Spinal cord (tissue), 10 donors: ENCODE measurements at places on chromosomes 12 and 14. TPM values are rescaled to one million over a fixed set of nuclear protein-coding genes. Genes with fewer than 3 reads are reported as not detected.

TMTC1 gene
- polyA plus RNA-seq, result 20.5 TPM

TSPAN9 gene
- polyA plus RNA-seq, result 40.1 TPM

TESPA1 gene
- polyA plus RNA-seq, result 0.27 TPM

FGF6 gene
- polyA plus RNA-seq, result not detected

CCDC177 gene
- 4.8 TPM for polyA plus RNA-seq

DNA sequence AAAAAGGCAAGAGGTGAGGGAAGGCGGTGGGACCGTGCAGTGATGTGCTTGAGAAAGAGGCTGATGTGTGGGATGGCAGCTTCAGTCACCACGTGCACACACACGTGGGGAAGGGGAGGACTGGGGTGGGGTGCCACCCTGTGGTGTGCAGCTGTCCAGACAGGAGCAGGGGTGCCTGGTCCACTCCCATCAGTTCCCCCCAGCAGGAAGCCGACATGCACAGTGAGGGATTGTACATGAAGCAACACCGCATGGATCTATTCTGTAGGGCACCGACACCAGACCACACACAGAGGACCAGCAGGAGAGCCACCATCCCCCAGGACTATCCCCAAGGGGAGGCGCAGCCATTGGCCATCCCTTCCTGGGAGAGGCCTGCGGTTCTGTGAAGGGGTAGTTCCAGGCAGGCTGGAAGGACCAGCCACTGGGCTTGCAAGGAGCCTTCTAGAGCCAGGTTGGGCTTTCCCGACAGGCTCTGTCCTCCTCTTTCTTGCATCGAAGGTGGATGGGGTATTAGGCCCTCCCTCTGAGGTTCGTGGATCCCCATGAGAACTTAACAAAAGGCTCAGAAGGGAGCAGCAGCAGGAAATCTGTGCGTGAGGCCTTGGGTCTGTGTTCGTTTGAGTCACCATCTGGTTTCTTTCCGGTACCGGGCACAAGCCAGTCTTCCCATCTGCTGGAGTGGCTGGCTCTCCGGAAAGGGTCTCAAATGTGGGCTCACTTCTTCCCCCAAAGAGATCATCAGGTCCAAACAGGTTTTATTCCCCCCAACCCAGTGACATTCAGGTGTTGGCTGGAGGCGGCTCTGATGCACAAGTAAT, 59.8 kb downstream of the PLEKHG3 start:
- peak overlapping the region; percentile 66 for H3K27ac ChIP-seq
- H3K4me1 ChIP-seq, result peaks cover 55% of the 10 kb centered on the region
- peaks cover 45% of the 10 kb centered on the region for H3K36me3 ChIP-seq
- no peak for DNase-seq
- H3K4me3 ChIP-seq, result no peak overlapping the region

DNA sequence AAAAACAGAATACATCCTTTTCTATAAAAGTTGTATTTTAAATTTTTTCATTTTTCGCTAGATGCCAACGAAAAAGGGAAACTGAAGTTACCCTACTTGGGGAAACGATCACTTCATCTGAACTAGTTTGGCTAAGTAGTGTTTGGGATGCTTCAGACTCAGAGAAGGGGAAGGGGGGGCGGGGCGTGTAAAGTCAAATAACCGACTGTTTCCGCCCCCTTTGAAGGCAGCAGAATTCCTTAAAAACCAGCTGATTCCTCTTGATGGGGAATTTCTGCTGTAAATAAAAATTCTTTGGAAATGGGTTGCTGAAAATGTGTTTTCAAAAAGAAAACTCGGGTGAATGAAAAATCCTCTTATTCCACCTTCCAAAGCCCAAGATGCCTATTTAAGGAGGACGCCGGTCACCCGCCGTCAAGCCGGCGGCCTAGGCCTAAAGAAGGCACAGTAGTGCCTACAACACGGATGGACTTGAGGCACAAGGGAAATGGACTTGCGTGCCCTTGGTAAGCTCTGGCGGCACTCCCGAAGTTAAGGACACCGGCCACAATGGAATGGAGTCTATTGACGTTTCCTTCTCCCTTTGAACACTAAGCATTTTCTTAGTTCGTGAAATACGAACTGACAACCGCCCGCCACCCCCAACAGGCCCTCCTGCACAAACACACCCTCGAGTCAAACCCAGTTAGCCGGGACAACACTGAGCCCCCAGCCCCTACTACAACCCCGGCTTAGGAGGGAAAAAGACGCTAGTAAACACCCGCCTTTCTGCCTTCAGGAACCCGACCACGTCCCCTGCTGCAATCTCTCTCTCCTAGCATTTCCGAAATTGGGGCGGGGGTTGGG, 1.9 kb downstream of the ATXN2 start:
- H3K27me3 ChIP-seq, result no peaks in the 10 kb centered on the region
- no peaks in the 10 kb centered on the region for H3K36me3 ChIP-seq
- DNase-seq, result peak; percentile 81
- peak overlapping the region; percentile 84 for H3K4me3 ChIP-seq

- H3K4me1 ChIP-seq, result no peaks in the 10 kb centered on the region
- H3K27ac ChIP-seq, result no peak overlapping the region
- DNase-seq, result no peak
- H3K36me3 ChIP-seq, result no peaks in the 10 kb centered on the region
Observed at GRCh38 chr12:22759769-22760674, 135.1 kb downstream of the ETNK1 start.

- no peak overlapping the region for H3K4me3 ChIP-seq
- no peak overlapping the region for H3K27ac ChIP-seq
- peaks cover 26% of the 10 kb centered on the region for H3K4me1 ChIP-seq
- no peaks in the 10 kb centered on the region for H3K27me3 ChIP-seq
- peak; percentile 54 for DNase-seq
- H3K36me3 ChIP-seq, result no peaks in the 10 kb centered on the region
Observed at GRCh38 chr14:101359221-101360053, 201.9 kb upstream of the DIO3 start.

- no peak overlapping the region for H3K4me3 ChIP-seq
- H3K4me1 ChIP-seq, result no peaks in the 10 kb centered on the region
- DNase-seq, result no peak
- H3K27ac ChIP-seq, result no peak overlapping the region
Observed at GRCh38 chr12:116867523-116867922, 13.7 kb downstream of the HRK start.

DNA sequence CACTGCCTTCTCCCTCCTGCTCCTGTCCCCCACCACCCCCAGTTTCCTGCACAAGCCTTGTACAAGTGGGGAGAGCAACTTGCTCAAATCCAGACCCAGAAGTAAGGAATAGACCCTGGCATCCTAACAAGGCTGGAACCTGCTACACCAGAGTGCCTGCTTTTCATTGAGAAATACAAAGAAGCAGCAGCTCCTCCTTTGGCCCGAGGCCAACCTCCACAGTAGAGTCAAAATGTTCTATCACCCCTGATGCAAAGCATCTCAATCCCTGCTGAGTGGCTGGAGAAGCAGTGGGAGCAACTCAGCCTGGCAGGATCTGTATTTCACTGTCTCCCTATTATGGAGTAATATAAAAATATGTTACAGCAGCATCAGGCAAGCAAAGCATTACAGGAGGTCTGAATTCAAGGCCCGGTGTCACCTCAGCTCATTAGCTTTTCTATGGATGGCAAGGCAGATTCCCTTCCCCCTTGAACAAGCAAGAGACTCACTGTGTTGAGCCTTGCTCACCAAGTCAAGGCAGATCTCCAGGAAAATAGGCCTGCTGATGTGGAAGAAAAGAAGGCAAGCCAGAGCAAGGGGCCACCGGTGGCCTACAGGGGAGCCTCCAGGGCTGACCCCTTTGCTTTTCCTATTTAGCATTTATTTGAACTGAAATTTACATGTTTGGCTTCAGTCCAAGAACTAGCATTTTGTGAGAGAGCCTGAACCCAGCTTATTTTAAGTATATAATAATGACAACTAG, 186.3 kb upstream of the EGLN3 start:
- H3K4me3 ChIP-seq, result no peak overlapping the region
- peak; percentile 20 for DNase-seq
- H3K27ac ChIP-seq, result no peak overlapping the region
- H3K4me1 ChIP-seq, result peaks cover 19% of the 10 kb centered on the region

DNA sequence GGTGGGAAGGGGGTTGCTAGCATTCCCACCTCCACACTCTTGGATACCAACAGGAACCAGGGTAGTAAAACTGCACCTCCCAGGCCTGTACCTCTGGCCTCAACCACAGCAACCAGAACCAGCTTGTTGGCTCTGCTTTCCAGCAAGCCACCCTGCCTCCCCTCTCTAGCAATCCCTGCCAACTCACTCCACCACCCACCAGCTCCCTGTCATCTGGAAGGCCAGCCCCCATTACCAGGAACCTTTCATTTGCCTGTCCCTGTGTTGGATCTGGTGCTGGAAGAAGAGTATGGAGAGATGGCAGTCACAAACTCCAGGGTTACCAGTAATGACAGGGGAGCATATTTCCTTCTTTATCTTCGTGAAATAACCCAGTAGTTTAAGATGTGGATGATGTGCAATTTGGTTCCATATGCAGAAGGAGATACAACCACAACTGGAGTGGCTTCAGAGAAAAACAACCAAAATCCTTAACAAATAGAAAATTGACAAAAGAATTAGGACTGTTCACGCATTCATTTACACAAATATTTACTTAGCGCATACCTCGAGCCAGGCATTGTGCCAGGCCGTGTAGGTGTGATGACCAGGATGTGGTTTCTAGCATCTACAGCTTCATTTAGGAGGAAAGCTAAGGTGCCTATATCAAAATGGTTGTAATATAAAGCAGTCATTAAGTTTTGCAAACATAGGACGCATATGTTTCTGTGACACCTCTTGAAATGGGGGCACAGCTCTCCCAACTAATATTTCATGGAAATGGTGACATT, 3.4 kb downstream of the B4GALNT3 start:
- peaks cover 10% of the 10 kb centered on the region for H3K27me3 ChIP-seq
- no peaks in the 10 kb centered on the region for H3K36me3 ChIP-seq
- peaks cover 22% of the 10 kb centered on the region for H3K4me1 ChIP-seq
- no peak overlapping the region for H3K27ac ChIP-seq

GRCh38 chr12:46956451-46957035, 122.9 kb upstream of the PCED1B start:
- H3K36me3 ChIP-seq, result no peaks in the 10 kb centered on the region
- no peaks in the 10 kb centered on the region for H3K4me1 ChIP-seq
- no peak overlapping the region for H3K4me3 ChIP-seq
- no peak overlapping the region for H3K27ac ChIP-seq

DNA sequence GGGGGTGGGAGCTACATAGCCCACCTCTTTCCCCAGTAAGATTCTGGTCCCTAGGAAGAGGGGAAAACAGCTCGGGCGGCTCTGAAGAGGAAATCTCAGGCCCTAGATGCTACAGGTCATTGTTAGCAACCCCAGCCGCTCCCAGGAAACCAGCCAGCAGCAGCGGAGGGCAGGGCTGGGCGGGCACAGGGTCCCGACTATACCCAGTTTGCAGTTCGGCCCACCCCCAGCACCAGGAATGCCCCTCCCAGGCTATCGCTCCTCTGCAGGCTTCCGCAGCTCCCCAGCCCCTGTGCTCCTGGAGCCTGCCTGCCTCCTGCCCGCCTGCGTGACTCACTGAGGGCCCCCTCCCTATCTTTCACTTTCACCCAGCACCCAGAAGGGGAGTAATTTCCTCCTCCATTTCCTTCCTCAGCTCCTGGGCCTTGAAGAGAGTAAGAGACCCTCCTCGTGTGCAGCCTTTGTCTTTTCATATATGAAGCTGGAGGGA, 27.2 kb upstream of the PNMA1 start:
- peaks cover 41% of the 10 kb centered on the region for H3K36me3 ChIP-seq
- no peaks in the 10 kb centered on the region for H3K27me3 ChIP-seq
- H3K27ac ChIP-seq, result peak overlapping the region; percentile 92
- peak; percentile 83 for DNase-seq
- H3K4me3 ChIP-seq, result no peak overlapping the region

DNA sequence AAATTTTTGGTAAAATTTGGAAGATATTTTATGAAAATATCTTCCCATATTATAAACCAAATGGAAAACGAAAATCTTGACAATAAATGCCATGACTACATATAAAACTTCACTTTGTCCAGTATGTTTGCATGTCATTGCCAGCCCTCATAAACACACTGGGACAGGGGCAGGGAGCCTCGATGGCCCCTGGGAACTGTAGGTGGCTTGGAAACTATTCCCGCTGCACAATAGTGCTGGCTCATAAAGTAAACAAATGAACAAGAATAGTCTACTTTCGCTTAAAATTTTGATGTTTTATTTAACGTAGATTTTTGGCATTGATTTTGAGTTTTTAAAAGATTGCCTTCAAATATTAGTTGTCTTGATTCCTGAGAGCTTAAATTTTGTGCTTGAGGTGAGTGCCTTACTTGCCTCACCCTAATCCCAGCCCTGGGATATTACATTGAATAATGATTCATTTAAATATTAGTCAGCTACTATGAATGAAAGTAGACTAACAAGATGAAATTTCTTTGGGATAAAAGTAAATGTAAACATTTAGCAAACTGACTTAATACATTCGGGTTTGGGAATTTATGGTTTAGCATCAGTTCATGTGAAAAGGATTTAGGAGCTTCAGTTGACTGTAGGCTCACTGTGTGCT, 74.0 kb upstream of the PKP2 start:
- no peaks in the 10 kb centered on the region for H3K27me3 ChIP-seq
- no peak for DNase-seq

GRCh38 chr12:79351251-79351650, 339.5 kb downstream of the PAWR start:
- H3K27ac ChIP-seq, result no peak overlapping the region
- H3K27me3 ChIP-seq, result no peaks in the 10 kb centered on the region
- H3K4me3 ChIP-seq, result no peak overlapping the region
- no peak for DNase-seq
- H3K36me3 ChIP-seq, result no peaks in the 10 kb centered on the region

DNA sequence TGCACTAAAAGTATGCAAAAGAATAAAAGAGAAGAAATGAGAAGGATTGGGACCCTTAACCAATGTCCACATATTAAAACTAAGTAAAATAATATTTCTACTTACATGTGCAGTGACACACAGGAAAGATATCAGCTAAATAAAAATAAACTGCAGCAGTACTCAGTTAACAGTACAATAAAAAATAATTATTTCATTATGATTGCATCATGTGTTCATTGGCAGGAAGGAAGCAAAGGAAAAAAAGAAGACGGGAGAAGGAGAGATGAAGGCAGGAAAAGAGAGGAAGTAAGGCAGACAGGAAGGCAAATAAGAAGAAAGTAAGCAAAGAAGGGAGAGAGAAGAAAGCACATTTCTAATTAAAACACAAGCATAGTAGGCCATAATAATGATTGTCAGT, 33.0 kb downstream of the RASSF9 start:
- H3K4me1 ChIP-seq, result no peaks in the 10 kb centered on the region
- H3K27ac ChIP-seq, result no peak overlapping the region
- H3K4me3 ChIP-seq, result no peak overlapping the region
- no peaks in the 10 kb centered on the region for H3K36me3 ChIP-seq
- DNase-seq, result no peak

- DNase-seq, result peak; percentile 61
- no peak overlapping the region for H3K27ac ChIP-seq
- H3K4me3 ChIP-seq, result no peak overlapping the region
- no peaks in the 10 kb centered on the region for H3K4me1 ChIP-seq
Observed at GRCh38 chr12:39464976-39465695, 22.2 kb upstream of the KIF21A start.

DNA sequence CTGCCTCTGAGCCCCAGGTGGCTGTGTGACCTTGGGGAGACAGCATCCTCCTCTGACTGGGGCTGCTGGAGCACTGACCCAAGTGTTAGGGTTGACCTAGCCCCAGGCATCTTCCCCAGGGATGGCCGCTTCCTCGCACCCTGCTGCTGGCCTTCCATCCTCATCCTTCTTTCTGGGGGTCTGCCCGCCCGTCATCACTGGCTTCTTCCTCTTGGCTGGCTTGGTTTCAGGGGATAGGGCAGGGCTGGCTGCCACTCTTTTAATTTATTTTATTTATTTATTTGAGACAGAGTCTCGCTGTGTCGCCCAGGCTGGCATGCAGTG, 3.5 kb downstream of the TEDC1 start:
- H3K4me1 ChIP-seq, result peaks cover 39% of the 10 kb centered on the region
- no peak overlapping the region for H3K27ac ChIP-seq
- no peak overlapping the region for H3K4me3 ChIP-seq
- no peaks in the 10 kb centered on the region for H3K27me3 ChIP-seq
- no peak for DNase-seq
